GM04504 (cell line): ENCODE measurements at places on chromosomes 1 and 21.

GRCh38 chr21:42683371-42684108 is 30.1 kb downstream of the PDE9A start:
- DNase-seq = no peak

GRCh38 chr21:35586305-35586704 is 474.0 kb downstream of the SETD4 start:
- no peak for DNase-seq

- DNase-seq = no peak
Observed at GRCh38 chr1:172138634-172139033, 281.9 kb upstream of the C1orf105 start.

- peak; percentile 24 for DNase-seq
Observed at GRCh38 chr1:78840453-78841271, 165.9 kb downstream of the ADGRL4 start.

DNA sequence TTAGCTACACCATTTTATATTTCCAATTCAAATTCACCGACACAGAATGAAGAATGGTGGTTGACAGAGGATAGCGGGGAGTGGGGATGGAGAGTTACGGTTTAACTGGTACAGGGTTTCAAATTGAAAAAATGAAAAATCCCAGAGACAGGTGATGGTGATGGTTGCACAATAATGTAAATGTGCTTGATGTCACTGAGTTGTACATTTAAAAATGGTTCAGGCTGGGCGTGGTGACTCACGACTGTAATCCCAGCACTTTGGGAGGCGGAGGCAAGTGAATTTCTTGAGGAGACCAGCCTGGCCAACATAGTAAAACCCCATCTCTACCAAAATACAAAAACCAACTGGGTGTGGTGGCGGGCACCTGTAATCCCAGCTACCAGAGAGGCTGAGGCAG is 31.2 kb upstream of the SHCBP1L start:
- no peak for DNase-seq
